Mammary microvascular endothelial cell (primary cell): ENCODE measurements at places on chromosomes 3 and 15. TPM values are rescaled to one million over a fixed set of nuclear protein-coding genes. Genes with fewer than 3 reads are reported as not detected.

NME9 gene
- 0.07 TPM in 1 of 2 replicates, not detected in the other for total RNA-seq

CCDC50 gene
- total RNA-seq: 150 and 164 TPM in 2 replicates

MRAS gene
- total RNA-seq: 3.5 and 4.7 TPM in 2 replicates

GPR171 gene
- not detected in 2 replicates for total RNA-seq

EXD1 gene
- not detected in 2 replicates for total RNA-seq

HIGD1A gene
- total RNA-seq: 121 and 136 TPM in 2 replicates

TMC3 gene
- not detected in 2 replicates for total RNA-seq

LRRC31 gene
- not detected in 2 replicates for total RNA-seq

PATL2 gene
- 0.33 TPM in 1 of 2 replicates, not detected in the other for total RNA-seq

CCDC39 gene
- total RNA-seq: not detected in 2 replicates

SH3GL3 gene
- total RNA-seq: not detected in 2 replicates

GOLGA8M gene
- 0.20 and 0.73 TPM in 2 replicates for total RNA-seq

GNAT1 gene
- total RNA-seq: 0.13 TPM in 1 of 2 replicates, not detected in the other

SMAD6 gene
- 24.8 and 25.6 TPM in 2 replicates for total RNA-seq

DNAH1 gene
- 1.00 and 1.3 TPM in 2 replicates for total RNA-seq

SPG11 gene
- total RNA-seq: 28.0 and 40.8 TPM in 2 replicates

RBPMS2 gene
- 0.05 and 0.07 TPM in 2 replicates for total RNA-seq

OR5K3 gene
- total RNA-seq: not detected in 2 replicates

MOBP gene
- under 0.01 and 0.05 TPM in 2 replicates for total RNA-seq

ZNF860 gene
- total RNA-seq: 0.89 and 1.6 TPM in 2 replicates

GHSR gene
- total RNA-seq: not detected in 2 replicates

RARB gene
- total RNA-seq: 32.2 and 35.0 TPM in 2 replicates

GAP43 gene
- not detected in 2 replicates for total RNA-seq

GOLGA8J gene
- total RNA-seq: not detected in 2 replicates

SAMMSON gene
- total RNA-seq: not detected in 2 replicates

LTF gene
- 0.25 and 3.1 TPM in 2 replicates for total RNA-seq

EPB42 gene
- not detected in 2 replicates for total RNA-seq

LRRC34 gene
- total RNA-seq: 3.2 and 4.8 TPM in 2 replicates

ARPIN gene
- 11.8 and 12.8 TPM in 2 replicates for total RNA-seq

PLIN1 gene
- total RNA-seq: 0.10 TPM in 1 of 2 replicates, not detected in the other

OIP5 gene
- 26.2 and 27.7 TPM in 2 replicates for total RNA-seq

ACP3 gene
- not detected in 2 replicates for total RNA-seq

RPUSD3 gene
- total RNA-seq: 53.0 and 56.1 TPM in 2 replicates

TMEM207 gene
- not detected in 2 replicates for total RNA-seq

GOLGA8S gene
- total RNA-seq: 0.07 TPM in 1 of 2 replicates, not detected in the other

WDR93 gene
- not detected in 2 replicates for total RNA-seq

RLBP1 gene
- not detected in 2 replicates for total RNA-seq

COL8A1 gene
- total RNA-seq: 80.7 and 81.4 TPM in 2 replicates

ISLR gene
- not detected in 2 replicates for total RNA-seq

TRIM42 gene
- total RNA-seq: not detected in 2 replicates

AADACL2 gene
- total RNA-seq: not detected in 2 replicates

RNF111 gene
- 9.1 and 11.1 TPM in 2 replicates for total RNA-seq

FRMD5 gene
- 0.47 and 0.54 TPM in 2 replicates for total RNA-seq

KLHL40 gene
- not detected in 2 replicates for total RNA-seq

PSMA4 gene
- total RNA-seq: 347 and 364 TPM in 2 replicates

SPPL2A gene
- total RNA-seq: 166 and 187 TPM in 2 replicates

TGM5 gene
- total RNA-seq: not detected in 2 replicates
